ENCODE measurements at places on chromosomes 1 and 21. TPM values are rescaled to one million over a fixed set of nuclear protein-coding genes. Genes with fewer than 3 reads are reported as not detected.

GRCh38 chr1:12147201-12147701, 19.5 kb upstream of the TNFRSF1B start:
- no peak for DNase-seq

DNA sequence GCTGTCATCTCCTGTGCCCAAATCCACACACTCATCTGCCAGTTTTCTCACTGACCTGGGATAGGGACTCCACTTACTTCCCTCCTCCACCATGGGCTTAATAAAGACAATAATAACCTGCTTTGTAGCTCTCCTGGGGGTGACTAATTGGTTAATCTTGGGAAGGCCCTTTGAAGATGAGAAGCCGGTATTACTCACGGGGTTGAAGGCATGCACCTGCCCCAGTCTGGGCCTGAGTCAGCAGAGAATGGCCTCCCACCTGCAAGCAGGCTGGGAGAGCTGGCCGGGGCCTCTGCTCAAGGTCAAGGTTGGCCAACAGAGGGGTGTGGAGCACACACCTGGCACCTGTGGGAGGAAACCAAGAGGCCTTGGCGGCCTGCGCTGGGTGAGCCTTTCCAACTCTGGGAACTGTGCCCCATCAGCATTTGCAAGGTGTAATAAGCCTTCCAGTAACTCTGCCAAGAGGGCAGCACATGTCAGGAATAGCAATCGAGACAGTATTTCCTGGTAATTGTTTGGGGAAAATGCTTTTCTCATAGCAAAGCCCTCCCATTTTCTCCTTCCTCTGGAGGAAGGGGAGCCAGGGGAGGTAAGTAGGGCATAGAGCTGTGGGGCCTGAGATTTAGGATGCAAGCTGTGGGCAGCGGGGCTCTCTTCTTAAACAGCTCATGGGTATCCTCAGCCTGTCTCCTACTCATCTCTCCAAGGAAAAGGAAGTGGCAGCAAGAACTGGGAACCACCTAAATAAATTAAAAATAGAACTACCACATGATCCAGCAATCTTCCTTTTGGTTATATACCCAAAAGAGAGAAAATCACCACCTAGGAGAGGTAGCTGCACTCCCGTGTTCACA, 49.0 kb downstream of the TOMM20 start:
- DNase-seq = no peak

GRCh38 chr1:147377263-147378246, 135.1 kb downstream of the CHD1L start:
- no peak for DNase-seq

DNA sequence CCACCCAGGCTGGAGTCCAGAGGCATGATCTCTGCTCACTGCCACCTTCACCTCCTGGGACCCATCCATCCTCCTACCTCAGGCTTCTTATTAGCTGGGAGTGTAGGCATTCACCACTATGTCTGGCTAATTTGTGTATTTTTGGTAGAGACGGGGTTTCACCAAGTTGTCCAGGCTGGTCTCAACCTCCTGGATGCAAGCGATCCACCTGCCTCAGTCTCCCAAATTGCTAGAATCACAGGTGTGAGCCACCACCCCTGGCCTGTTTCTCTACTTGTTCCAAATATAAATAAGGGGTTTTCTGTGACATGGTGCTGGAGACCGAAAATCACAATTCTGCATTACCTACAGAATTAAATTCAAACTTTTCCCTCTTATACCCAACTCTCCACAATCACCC, 36.6 kb upstream of the HSD3B1 start:
- DNase-seq = no peak

DNA sequence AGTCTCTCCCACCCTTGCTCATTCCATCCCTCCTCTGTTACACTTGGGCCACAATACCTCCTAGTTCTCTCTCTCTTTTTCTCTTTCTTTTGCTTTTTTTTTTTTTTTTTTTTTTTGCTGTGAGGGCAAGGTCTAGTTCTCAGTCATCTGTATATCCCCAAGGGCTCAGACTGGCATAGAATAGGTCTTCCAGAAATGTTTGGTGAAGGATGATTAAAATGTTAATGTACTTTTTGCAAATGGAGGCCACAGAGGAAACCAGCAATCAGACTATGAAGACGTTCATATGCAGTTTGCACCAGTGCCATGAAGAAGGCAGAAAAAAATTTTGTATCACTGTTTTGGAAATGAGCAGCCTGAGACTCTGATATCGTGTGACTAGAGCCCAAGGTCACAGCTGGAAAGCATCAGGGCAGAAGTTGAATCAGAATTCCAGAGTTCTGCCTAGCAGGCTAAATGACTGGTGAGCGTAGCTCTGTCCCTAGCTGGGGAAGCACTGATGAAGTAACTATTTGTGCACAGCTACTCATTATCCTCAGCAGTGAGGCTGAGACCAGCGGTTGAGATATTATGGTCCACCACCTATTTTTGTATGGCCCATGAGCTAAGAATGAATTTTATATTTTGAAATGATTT, 186.5 kb downstream of the TGFBR3 start:
- DNase-seq = no peak

The KCNC4 gene
- 1.1 TPM for total RNA-seq

GRCh38 chr1:162632698-162633080, 425 bp downstream of the DDR2 start:
- no peak for DNase-seq

The TMEM50B gene
- total RNA-seq = 44.0 TPM

- no peak for DNase-seq
These were observed 107.0 kb downstream of the CTH start for GRCh38 chr1:70518106-70518505.
